ENCODE measurements at places on chromosomes 7 and 10.

- DNase-seq = no peak
These were observed 123.3 kb upstream of the LAMB4 start for GRCh38 chr7:108253275-108254044.

DNA sequence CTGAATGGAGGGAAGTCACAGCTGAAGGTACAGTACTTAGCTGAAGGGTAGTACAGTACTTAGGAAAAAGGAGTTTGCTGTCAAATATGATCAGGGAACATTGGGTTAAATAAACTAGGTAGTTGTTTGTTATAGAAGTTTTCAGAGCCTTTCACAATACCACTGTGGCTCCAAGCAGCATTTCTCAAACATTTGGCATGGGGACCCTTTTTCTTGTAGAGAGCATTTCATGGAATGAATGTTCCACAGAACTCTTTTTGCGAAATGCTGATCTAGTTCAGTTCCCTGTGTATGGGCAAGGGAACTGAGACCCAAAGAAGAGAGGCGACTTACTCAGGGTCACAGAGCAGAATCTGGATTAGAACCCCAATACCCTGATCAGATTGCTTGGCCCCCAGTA, 31.5 kb upstream of the DDX50 start:
- DNase-seq = no peak

- no peak for DNase-seq
These were observed 176.5 kb upstream of the FRMD4A start for GRCh38 chr10:14507176-14507575.

DNA sequence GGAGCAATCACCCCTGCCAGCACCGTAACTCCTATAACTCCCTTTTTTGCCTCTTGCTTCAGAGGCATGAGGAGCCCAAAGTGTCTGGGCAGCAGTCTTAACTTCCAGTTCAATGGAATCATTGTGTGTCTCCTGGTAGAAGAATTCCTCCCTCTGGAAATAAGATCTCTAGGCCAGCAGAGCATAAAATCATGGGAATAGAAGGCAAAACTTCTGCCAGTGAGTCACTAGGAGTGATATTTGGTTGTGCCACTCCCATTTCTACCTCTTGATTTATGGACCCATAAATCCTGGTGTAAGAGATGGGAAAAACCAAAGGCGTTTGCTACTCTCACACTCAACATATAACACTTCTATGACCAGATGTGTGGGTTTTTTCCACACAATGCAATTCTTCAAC, 104.9 kb upstream of the FAM180A start:
- DNase-seq = no peak

DNA sequence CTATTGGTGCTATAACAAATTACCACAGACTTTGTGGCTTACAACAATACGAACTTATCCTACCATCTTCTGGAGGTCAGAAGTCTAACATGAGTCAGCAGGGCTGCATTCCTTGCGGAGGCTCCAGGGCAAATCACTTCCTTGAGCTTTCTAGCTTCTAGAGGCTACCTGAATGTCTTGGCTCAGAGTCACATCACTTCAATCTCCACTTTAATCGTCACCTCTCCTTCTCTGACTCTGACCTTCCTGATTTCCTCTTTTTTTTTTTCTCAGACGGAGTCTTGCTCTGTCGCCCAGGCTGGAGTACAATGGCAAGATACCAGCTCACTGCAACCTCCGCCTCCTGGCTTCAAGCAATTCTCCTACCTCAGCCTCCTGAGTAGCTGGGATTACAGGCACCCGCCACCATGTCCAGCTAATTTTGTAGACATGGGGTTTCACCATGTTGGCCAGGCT, 44.6 kb upstream of the ANAPC16 start:
- DNase-seq = no peak

DNA sequence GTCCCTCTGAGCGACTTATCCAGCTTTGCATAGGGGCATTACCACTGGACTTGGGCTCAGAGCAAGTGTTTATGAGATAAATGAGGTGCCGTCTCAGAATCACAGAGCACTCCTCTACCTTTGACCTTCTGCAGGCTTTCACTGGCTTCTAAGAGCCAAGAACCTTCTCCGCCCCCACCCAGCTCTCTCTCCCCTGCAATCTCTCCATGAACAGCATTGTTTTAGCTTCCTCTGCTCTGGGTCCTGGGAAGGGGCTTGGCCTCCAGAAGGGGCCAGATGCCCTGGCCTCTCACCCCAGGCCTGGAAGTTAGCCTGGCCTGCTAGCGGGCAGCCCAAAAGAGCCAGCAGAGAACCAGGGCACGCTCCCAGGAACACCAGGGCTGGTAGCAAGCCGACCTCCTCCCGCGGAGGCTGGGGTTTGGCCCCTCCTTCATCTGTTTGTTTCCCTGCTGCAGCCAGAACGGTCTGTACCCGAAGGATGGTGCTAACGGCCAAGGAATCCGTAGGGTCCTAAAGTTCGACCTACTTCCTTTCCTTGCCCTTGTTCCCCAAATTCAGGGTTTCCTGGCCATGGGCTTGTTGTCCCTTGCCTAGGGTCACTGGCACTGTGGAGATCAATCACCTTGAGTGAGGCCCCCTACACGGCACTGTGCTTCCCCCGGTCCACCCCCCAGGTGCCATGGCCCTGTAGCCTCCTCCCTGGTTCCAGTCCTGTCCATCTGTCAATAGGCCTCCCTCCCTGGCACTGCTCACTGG, 18.7 kb upstream of the DDIT4 start:
- peak; percentile 95 for DNase-seq

All from hippocampal formation (tissue), 2 donors.